NCI-H2081 (cell line): ENCODE measurements at places on chromosomes 6 and 20.
A peak's percentile ranks its signal among the peaks of the same experiment; 100 is the strongest.

GRCh38 chr20:54648421-54649142 is 173.2 kb downstream of the DOK5 start:
- no peak for DNase-seq

- DNase-seq: no peak
Observed at GRCh38 chr6:36263390-36264000, 6.4 kb upstream of the PNPLA1 start.

DNA sequence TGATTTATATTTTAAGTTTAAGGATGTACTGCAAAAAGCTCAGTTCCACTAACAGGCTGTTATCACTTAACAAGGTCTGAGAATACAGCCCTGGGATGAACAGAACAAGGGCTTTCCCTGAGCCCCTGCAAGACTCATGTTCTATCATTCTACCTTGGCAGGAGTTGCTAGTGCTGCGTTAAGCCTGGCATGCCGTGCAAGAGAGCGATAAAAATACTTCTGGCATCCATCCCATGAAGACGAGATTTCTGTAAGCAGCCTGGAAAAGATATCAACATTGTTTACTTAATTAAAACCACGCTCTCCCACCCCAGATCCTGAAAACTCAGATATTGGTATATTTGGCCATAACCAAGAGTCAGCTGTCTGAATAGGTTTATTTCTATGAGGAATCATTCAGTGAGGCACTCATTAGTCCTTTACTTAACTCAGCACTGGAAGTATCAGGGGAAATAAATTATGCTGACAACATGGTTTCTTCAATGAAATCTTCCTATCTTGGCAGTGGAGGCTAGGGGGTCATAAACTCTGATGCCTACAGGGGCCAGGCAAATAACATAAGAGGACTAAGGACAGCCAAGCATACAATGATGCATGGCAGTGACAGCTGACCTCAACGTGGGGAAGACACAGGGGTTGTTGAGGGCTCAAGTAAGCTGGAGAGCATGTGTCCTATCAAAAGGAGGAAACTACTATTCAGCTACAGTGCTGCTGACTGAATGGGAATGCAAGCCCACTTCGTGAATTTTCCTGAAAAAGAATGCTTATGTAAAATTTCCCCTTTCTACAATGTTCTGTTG is 37.6 kb upstream of the LYRM2 start:
- DNase-seq: no peak

GRCh38 chr20:21322083-21322710 is 19.1 kb downstream of the XRN2 start:
- no peak for DNase-seq

- no peak for DNase-seq
Observed at GRCh38 chr20:14009208-14009607, 13.9 kb downstream of the MACROD2 start.

GRCh38 chr6:30821862-30822784 is 62.2 kb upstream of the DDR1 start:
- DNase-seq: peak; percentile 10

DNA sequence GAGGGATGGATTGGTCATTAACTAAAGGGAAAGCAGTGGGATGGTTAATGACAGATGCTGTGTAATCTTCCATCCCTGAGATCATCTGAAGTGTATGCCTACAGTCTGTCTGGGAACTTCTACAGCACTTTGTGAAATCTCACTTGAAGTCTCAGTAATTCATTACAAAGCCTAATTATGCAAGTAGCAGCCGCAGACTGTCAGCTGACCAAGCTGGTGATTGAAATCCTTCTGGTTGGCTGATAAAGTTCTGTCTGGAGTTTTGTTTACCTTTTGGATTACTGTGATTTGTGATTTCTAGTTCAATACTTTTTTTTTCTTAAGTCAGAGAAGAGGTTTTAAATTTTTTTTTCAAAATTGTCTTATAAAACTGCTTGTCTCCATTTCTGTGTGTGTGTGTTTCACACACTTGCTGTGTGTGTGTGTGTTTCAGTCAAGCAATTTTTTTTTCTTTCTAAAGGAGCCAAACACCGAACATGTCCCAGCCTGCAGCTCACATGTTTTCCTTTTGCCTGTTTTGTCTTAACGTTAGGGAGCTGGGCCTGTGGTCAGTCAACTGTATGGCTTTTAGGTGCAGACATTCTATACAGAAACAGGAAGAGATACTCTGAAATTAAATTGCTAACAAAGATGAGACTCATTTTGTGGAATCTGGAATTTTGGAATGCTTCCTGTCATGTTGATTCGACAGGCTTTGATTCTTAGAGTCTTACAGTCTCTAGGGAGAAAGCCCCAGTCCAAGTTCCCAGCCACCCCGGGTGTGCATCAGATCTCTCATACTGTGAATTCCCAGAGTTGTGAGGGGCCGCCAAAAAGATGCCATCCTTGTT is 28.5 kb upstream of the ADGRF4 start:
- DNase-seq: peak; percentile 5

DNA sequence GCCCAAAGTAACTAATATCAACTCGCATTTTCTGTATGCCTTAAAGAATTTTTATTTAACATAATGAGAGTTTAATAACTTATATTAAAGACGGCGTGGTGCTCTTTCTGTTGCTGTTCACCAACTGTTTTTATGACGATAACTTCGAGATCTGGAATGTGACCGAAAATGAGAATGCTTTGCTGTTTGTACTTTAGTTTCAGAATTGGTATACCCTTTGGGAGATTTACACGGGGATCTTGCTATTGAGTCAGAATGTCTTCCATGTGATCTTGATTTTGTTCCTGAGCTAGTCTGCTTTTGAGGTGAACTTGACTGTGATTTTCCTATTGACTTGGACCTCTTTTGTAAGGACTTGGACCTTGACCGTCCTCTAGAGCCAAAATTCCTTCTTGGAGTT is 17.9 kb downstream of the PNRC1 start:
- no peak for DNase-seq

DNA sequence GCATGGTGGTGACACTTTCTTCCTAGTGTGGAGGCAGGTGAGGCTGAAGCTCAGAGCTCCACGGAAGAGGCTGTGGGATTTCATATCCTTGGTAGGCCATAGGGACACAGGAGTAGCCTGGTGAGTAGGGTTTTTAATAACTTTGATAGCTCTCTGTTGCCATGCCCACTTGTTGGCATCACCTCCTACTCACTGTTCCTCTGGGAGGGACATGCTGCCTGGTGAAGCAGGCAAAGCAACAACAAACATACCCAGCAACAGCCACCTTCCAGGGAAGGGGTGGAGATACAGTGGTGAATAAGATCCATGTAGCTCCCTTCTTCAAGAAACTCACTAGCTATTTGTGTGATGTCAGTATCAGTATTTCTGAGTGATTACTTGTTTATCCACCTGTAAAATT is 285.4 kb downstream of the CLIC5 start:
- DNase-seq: no peak

DNA sequence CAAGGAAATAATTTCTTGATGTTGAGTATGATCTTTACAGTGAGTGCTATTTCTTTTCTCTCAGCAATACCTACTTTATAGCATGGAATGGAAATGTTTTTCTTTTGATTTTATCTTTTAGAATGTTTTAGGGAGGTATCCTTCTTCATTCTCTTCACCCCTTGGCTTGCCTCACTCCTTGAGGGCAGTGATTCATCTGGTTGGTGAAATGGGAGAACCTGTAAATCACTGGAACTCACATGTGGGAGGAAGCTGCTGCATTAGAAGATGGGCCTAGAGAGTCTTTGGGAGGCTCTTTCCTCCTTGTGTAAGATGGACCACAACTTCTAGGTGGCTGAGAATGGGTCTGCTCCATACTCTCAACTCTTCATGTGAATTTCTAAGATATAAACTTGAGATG is 244.8 kb upstream of the SYNCRIP start:
- no peak for DNase-seq

DNA sequence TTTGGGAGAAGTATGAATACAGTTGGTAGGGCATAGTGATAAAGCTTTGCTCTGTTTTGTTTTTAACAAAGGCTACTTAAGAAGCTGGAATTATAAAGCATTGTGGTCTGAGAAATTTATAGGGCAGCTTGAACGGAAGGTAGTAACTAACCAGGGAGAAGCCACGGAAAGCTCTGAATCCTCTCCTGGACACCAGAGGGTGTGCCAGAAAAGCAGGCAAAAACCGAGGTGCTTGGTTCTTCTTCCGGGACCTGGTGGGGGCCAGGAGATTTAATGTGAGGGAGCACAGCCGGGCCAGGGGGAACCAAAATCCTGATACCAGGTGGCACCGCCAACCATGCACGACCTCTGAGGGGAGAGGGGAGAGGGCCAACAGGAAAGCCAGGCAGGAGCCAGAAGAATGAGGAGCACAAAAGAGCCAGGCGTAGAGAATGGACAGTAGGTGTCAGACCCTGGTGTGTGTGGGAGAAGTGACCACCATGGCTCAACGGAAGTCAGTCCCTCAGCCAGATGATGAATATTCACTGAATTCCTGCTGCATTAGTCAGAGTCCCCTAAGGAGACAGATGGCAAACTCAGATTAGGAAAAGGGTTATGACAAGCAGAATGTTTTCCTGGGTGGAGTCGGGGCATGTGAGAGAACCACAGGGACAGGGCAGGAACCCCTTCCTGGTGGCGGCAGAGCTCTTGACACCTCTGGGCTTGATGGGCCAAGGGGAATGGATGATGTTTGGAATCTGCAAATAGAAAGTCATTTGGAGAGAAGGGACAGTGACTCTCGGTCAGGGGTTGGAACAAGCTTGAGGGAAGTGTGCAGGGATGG is 262.3 kb downstream of the ZNF217 start:
- no peak for DNase-seq
